ENCODE measurements at places on chromosomes 1 and 21.

DNA sequence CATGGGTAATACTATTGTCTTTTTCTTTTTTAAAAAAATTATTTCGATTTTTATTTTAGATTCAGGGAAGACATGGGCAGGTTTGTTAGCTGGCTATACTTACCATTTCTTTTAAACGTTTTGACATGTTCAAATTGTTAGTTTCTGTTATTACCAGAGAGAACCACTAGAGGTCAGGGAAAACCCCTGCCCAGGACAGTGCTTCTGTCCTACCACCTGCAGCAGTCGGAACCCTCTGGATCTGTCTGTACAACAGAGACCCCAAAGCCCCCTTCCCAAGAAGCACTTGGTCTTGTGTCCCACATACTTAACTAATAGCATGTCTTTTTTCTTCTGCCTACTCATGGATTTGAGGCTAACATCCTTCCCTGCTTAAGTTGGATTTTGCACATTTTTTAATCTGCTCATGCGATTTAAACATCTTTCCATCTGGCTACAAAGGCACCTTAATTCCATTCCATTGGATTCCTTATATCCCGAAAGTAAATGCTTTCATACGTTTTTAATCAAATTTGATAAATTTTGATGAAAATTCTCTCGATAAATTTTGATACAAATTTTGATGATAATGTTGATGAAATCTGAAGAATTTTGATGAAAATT is 10.0 kb upstream of the C1orf115 start:
- DNase-seq = no peak

- peak; percentile 59 for DNase-seq
Observed at GRCh38 chr1:1510912-1511532, 940 bp upstream of the ATAD3A start.

DNA sequence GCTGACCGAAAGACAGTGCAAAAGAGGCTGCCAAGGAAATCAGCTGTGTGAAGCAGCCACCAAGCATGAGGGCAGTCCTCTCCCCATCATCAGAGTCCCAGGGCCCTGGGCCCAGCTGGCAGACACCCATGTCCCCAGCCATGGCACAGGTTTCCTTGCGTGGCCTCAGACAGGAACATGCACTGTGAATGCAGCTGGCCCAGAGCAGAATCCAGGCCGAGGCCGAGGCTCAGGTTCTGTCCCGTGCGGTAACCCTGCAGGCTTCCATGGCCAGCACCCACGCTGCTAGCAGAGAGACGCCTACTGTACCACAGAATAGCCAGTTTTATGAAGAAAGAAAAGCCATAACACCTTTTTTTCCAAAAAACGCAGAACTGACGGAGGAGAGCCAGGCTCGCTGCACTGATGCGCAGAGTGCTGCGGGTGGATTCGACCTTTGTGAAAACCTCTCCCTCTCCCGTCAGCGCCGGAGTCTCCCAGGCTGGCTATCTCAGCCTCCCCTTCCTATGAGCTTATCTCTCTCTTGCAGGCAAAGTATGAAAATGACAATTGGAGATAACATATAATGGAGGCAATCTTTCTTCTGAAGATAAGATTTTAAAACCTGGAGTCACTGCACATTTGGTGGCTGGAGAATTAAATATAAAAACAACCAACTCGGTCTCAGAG is 106.6 kb downstream of the NPHP4 start:
- DNase-seq = no peak

DNA sequence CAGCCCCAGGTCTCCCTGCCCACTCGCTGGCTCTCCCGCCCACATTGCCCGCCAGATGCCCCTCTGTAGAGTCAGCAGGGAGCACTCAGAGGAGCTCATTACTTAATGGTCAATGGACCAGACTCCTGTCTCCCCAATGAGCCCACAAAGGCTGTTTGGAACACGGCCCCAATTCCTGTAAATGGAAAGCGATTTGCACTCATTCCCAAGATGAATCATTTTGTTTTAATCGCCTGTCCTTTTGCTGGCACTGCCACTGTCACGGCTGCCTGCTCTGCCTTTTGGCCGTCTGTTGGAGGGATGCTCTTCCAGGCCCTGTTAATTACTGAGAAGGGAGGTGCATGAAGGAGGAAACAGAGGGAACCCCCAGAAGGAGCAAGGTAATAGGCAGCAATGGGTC is 44.8 kb upstream of the ATP2B4 start:
- DNase-seq = no peak

GRCh38 chr1:42340093-42340492 is 5.1 kb upstream of the FOXJ3 start:
- no peak for DNase-seq

DNA sequence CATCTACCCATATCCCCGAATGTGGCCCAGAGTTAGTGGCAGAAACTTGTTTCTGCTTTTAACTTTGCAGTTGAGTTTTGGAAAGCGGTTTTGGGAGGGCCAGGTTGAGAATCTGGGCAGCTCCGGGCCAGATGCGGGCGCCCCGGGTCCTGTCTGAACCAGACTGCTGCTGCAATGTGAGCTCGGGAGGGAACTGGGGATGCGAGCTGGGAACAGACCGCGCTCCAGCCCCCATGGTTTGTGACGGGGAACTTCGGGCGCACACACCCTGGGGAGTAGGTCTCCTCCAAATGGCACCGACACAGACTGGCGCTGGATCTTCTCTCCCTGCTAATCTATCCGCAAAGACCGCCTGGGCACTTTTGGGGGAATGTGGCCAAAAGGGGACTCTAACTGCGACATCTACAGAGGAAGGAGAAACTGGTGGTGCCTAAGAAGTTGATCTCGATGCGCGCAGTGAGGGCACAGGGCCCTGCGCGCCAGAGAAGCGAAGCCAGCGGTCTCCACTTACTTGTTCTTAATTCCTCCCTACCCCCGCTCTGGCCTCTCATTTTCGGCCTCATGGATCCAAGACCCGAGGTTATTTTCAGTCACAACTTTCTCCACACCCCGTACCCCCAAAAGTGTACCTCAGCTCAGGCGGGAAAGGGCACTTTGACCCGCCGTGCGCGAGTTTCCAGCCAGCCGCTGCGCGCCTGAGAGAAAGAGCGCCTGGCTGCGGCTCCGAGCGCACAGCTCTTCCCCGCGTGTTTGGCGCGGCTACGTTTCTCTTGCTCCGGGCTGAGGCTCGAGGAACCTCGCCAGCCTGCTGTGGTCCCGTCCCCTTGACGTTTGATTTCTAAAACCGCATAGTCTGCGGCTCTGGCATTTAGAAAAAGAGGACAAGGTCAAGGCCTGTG is 411.0 kb upstream of the ESRRG start:
- DNase-seq = no peak

DNA sequence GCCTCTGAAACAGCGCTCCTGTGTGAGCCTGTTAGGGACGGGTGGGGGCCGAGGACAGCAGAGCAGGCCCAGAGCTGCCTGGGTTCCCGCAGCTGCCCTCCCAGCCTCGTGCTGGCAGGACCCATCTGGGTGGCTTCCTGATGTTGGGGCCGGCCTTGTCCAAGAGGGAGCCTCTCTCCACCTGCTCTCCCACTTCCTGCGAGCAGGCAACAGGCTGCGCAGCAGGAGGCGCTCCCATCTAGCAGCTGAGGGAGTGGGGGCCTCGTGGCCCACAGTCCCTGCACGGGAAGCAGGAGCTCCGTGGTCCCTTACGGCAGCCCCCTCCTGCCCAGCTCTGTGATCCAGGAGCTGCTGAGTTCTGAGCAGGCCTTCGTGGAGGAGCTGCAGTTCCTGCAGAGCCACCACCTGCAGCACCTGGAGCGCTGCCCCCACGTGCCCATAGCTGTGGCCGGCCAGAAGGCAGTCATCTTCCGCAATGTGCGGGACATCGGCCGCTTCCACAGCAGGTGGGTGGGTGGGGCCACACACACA is 68.0 kb downstream of the TRIM11 start:
- DNase-seq = no peak

- DNase-seq = no peak
Observed at GRCh38 chr1:213996320-213997037, 8.7 kb downstream of the PROX1 start.

GRCh38 chr1:211343607-211344006 is 17.0 kb downstream of the TRAF5 start:
- DNase-seq = no peak

GRCh38 chr1:225354906-225355305 is 72.9 kb downstream of the LBR start:
- DNase-seq = no peak

GRCh38 chr21:37462087-37462861 is 95.7 kb downstream of the DYRK1A start:
- no peak for DNase-seq

All from activated CD8-positive, alpha-beta memory T cell treated with anti-CD3 and anti-CD28 coated beads, Interleukin-2, amount 50 U/mL, for 48 hours (primary cell).